ENCODE measurements at places on chromosomes 7 and 10. TPM values are rescaled to one million over a fixed set of nuclear protein-coding genes. Genes with fewer than 3 reads are reported as not detected.
A peak's percentile ranks its signal among the peaks of the same experiment; 100 is the strongest.

GRCh38 chr10:72847681-72848080 lies 45.9 kb upstream of the OIT3 start:
- no peak for DNase-seq

- no peak for DNase-seq
These were observed 3.9 kb downstream of the FBXW4 start for GRCh38 chr10:101691081-101691480.

DNA sequence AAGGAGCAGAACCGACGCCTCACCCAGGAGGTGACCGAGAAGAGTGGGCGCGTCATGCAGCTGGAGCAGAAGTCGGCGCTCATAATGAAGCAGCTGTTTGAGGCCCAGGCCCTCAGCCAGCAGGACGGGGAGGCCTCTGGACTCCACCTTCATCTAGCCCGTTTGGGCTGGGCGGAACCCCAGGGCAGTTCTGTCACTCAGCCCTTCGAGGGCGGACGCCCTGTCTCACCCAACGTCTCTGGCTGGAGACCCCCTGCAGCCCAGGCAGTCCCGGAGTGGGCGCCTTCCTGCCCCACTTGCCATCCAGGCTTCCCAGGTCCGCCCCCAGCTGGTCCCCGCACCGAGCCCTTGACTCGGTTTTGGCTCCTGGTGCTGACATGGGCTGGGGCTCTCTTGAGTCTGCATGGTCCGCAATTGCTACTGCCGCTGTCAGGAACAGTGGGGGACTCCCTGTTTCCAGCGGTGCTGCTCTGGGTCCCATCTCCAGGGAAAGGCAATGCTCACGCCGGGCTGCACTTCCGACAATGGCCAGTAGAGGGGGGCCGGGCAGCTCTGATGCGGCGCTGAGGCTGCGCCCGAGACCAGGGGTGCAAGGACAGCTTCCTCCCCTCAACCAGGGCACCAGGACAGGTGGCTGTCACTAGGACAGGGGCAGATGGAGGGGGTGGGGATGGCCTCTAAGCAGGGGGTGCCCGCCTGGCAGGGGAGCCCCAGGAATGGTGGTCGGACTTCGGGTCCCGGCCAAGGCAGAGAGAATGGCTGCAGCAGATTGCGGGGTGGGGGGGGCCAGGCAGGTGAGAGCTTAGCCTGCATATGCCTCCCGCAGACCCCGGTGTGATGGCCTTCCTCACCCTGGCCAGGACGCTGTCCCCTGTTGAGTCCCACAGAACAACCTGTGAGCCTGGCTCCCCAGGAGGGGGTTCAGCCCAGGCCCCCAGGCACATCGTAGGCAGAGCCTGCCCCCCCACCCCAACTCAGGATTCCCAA lies 71.2 kb upstream of the KCTD7 start:
- DNase-seq, result peak; percentile 34

DNA sequence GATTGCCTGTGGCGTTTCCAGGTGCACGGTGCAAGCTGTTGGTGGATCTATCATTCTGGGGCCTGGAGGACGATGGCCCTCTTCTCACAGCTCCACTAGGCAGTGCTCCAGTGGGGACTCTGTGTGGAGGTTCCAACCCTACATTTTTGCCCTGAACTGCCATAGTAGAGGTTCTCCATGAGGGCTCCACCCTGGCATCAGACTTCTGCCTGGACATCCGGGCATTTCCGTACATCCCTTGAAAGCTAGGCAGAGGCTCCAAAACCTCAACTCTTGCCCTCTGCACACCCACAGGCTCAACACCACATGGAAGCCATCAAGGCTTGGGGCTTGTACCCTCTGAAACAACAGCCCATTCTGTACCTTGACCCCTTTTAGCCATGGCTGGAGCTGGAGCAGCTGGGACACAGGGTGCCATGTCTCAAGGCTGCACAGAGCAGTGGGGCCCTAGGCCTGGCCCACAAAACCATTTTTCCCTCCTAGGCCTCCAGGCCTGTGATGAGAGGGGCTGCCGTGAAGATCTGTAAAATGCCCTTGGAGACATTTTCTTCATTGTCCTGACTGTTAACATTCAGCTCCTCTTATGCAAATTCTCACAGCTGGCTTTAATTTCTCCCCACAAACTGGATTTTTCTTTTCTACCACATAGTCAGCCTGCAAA lies 10.0 kb upstream of the FGL2 start:
- no peak for DNase-seq

DNA sequence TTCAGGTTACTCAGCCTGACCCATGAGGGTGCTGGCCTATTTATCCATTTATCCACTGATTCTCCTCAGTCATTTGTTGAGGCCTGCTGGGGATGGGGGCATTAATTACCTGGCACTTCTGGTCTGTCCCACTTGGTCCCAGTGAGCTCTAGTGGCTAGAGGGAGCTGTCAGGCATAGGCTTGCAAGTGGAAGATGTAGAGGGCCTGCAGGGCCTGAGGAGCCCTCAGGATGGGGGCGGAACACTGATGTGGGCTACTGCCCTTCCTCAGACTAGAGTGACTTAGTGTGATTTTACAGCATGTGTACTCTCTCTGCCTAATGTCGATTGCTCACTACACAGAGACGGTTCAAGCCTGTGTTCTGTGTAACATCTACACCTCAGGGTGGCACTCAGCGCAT lies 45.3 kb downstream of the TMEM178B start:
- DNase-seq, result no peak

Gene CDC14C
- not detected for total RNA-seq

DNA sequence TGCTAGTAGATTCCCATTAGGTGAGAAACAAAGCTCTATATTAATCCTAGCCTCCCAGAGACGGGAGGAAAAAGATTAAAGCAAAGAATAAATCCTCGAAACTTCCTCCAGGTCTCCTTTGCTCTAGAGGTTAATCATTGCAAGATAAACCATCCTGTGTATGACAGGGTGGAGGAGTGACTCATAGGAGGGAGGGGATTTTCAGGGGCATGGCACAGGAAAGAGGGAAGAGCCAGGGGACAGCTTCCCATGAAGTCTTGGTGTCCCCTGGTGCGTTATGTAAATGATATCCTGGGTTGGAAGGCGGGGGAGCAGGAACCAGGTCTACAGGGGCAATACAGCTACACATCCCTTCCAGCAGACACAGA lies 780 bp downstream of the CYP3A5 start:
- peak; percentile 94 for DNase-seq

- DNase-seq, result no peak
These were observed 4.3 kb upstream of the GIMAP5 start for GRCh38 chr7:150732786-150733481.

DNA sequence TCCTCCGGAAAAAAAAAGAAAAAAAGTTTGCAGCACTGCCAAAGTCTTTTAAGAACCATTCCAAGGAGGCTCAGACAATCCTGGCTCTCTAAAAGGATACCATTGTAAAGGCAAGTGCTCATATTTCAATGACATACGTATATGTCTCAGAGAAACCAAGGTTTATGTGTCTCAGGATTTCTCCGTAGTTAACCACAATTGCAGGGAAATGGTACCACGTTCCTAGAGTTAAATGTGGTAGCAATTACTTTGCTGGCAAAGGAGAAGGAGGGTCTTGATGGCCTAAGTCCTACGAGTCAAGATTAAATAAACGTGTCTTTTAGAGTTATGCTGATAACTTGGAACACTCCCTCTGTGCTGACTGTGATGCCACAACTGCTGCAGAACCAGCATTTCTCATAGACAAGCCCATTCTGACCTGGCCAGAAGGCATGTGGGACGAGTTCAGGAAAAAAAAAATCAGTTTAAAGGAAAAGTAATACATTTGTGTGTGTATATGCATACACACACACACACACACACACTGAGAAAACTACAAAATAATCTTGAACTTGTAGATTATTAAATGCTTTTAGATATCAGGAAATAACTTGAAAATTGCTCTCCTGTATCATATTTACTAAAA lies 245.9 kb downstream of the FGFR2 start:
- no peak for DNase-seq

DNA sequence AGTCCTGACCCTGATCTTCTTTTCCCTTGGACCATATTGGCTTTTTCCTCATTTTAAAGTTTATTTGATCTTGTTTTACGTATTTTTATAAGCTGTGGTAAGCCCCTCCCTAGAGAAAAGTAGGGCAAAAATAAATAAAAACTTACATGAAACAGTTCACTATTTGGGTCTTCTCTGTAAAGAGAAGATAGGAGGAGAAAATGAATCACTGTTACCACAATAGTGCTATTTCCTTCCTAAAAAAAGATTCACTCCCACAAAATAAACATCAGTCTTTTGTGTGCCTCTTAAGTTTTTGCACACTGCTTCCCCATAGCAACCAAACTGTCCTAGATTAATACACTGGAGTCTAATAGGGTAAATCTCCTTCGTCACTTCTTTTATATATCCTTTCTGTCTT lies 1.4 kb upstream of the SVIL start:
- peak; percentile 61 for DNase-seq

Measured in Caki2 (cell line).